ENCODE measurements at places on chromosomes 2 and 18. TPM values are rescaled to one million over a fixed set of nuclear protein-coding genes. Genes with fewer than 3 reads are reported as not detected.

C2orf92 gene
- total RNA-seq, result 20.4 TPM

GLB1L gene
- total RNA-seq, result 0.86 TPM

ALPP gene
- not detected for total RNA-seq

- H3K27ac ChIP-seq, result no peak overlapping the region
- DNase-seq, result no peak
- no peaks in the 10 kb centered on the region for H3K4me1 ChIP-seq
- peaks cover 31% of the 10 kb centered on the region for H3K36me3 ChIP-seq
Observed at GRCh38 chr2:232261776-232262175, 116.8 kb upstream of the ALPP start.

TGIF1 gene
- total RNA-seq, result 37.3 TPM

DNA sequence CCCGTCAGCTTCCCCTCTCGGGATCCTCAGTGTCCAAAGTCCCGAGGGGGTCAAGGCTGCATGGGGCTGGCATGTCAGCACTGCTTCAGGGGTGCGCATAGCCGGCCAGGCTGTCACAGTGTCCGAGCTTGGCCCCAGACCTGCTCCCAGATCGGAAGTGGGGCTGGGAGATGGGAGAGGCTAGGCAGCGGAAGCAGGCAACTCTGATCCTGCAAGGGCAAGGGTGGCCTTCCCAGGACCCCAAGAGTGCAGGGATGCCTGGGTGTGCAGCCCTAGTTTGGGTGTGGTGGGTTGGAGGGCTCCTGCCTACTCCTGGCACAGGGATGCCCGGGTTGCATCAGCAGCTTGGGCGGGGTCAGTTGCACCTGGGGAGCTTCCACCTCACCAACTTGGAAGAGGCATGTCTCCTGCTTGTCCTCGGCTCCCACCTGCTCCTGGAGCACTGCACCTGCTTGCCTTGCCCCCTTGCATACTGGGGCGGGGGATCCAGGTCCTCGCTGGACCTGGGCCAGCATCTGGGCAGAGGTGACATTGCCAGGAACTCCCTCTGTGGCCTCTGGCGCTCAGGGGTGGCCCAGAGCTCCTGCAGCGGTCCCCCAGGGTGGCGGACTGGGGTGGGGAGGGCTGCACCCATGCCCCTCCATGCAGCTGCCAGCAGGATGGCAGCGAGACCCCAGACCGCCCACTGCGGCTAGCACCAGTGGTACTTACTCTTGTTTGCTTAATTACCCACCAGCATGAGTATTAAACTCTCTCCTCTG is 41.3 kb downstream of the CBLN2 start:
- no peak overlapping the region for H3K27ac ChIP-seq
- H3K27me3 ChIP-seq, result no peaks in the 10 kb centered on the region
- H3K4me1 ChIP-seq, result no peaks in the 10 kb centered on the region
- DNase-seq, result no peak

GRCh38 chr18:10120622-10121021 is 206.8 kb downstream of the VAPA start:
- H3K4me1 ChIP-seq, result no peaks in the 10 kb centered on the region
- H3K27ac ChIP-seq, result no peak overlapping the region
- no peaks in the 10 kb centered on the region for H3K36me3 ChIP-seq
- no peak overlapping the region for H3K4me3 ChIP-seq

- peaks cover 34% of the 10 kb centered on the region for H3K4me1 ChIP-seq
- no peak overlapping the region for H3K27ac ChIP-seq
- DNase-seq, result no peak
- H3K36me3 ChIP-seq, result peaks cover 36% of the 10 kb centered on the region
- no peaks in the 10 kb centered on the region for H3K27me3 ChIP-seq
- no peak overlapping the region for H3K4me3 ChIP-seq
Observed at GRCh38 chr2:239253701-239254436, 147.0 kb downstream of the HDAC4 start.

DNA sequence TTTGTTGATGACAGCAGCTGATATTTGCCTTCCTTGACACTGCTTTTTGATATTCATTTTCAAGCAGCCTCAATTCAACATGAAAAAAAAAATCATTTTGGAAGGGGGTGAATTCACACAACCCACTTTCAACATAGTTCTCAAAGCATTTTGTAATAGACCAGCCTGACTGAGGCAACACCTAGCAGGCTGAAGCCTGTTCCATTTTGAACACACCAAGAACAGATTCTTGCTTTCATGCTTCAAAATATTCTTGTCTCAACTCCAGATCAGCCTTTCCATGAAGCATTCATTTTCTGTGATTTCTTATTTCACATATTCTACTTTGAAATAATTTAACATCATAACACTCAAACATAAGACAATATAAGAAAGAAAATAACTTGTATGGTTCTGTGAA is 812.6 kb upstream of the POU3F3 start:
- H3K27ac ChIP-seq, result no peak overlapping the region
- H3K4me3 ChIP-seq, result no peak overlapping the region
- no peaks in the 10 kb centered on the region for H3K4me1 ChIP-seq
- H3K27me3 ChIP-seq, result no peaks in the 10 kb centered on the region
- DNase-seq, result no peak

DNA sequence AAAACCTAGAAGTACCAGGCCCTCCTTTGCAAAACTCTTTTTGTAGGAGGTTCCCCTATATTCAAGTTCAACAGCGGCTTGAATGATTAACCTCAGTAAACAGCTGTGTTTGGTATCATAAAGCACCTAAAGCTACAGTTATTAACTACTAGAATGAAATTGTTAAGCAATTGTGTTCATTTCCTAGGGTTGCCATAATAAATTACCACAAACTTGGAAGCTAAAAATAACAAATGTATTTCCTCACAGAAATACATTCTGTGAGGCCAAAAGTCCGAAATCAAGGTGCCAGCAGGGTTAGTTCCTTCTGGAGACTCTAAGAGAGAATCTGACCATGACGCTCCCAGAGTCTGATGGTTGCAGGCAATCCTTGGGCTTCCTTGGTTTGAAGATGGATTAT is 202.1 kb upstream of the ACVR2A start:
- no peaks in the 10 kb centered on the region for H3K27me3 ChIP-seq
- H3K4me3 ChIP-seq, result no peak overlapping the region
- no peak overlapping the region for H3K27ac ChIP-seq

GRCh38 chr2:26849056-26849999 is 1.4 kb downstream of the DPYSL5 start:
- DNase-seq, result no peak
- peaks cover 39% of the 10 kb centered on the region for H3K4me1 ChIP-seq
- peaks cover 39% of the 10 kb centered on the region for H3K27me3 ChIP-seq
- no peak overlapping the region for H3K27ac ChIP-seq
- H3K4me3 ChIP-seq, result no peak overlapping the region

- no peak for DNase-seq
- H3K27ac ChIP-seq, result no peak overlapping the region
- peaks cover 26% of the 10 kb centered on the region for H3K27me3 ChIP-seq
- H3K4me3 ChIP-seq, result no peak overlapping the region
- peaks cover 3% of the 10 kb centered on the region for H3K4me1 ChIP-seq
Observed at GRCh38 chr2:102618452-102619413, 620 bp upstream of the SLC9A2 start.

ZFAND2B gene
- total RNA-seq, result 70.8 TPM

DNA sequence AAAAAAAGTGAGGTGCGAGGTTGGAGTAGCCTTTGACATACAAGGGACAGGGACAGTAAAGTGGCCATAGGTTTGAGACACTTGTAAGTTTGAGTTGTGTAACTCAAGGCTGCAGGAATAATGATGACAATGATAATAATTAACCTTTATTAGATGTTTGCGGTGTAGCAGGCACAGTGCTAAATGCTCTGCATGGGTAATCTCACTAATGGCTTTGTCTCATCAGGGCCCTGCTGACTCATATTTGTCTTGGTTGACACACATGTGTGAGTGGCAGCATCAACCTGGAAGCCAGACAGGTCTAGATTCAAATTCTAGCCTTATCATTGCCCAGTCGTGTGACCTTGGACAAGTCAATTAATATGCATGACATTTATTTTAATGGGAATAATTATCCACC is 126.2 kb downstream of the FSHR start:
- H3K27me3 ChIP-seq, result no peaks in the 10 kb centered on the region
- H3K4me1 ChIP-seq, result no peaks in the 10 kb centered on the region
- no peaks in the 10 kb centered on the region for H3K36me3 ChIP-seq
- H3K4me3 ChIP-seq, result no peak overlapping the region
- DNase-seq, result no peak

DNA sequence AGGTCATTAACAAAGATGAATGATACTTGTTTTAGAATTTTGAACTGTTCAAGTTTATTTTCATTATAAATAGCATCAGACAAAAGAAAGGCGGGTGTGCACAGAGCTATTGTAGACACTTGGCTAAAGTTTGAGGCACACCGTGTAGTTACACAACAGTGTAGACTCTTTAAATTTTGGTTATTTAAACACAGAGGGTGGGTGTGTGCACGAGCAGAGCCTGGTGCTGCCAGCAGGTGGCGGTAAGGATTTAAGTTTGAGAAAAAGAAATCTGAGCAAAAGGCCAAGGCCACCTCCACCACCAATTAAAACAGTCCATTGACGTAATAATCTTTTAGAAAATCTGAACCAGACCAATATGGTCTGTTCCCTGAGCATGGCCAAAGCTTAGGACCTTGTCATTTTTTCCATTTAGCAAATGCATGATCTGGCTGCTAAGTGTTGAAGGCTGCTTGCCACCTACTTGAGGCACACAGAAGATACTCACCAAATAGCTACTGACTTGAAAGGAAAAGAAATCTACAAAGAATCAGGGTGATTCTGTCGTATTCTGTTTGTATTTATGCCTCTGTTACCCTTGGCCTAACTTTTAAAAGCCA is 14.3 kb downstream of the COPS7B start:
- H3K36me3 ChIP-seq, result peaks cover 70% of the 10 kb centered on the region
- H3K4me3 ChIP-seq, result no peak overlapping the region
- DNase-seq, result no peak
- H3K27ac ChIP-seq, result no peak overlapping the region

DNA sequence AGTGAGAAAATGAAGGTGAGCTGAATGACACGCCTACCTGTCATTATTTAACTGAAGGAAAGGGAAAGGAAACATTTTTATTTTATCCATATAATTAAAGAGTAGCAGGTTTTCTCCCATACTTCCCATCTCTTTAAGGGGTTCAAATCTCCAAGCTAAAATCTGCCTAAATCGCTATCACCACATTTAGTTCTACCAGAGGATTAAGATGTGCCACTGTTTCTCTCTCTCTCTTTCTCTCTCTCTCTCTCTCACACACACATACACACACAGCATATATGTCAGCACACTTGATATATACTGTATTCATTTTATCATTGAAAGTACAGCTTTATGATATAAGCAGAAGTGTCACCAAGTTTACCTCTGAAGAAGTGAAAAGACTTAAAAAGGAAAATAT is 3.1 kb downstream of the WIPF1 start:
- H3K4me1 ChIP-seq, result peaks cover 72% of the 10 kb centered on the region
- H3K4me3 ChIP-seq, result peak overlapping the region; percentile 98
- peak; percentile 45 for DNase-seq
- peak overlapping the region; percentile 96 for H3K27ac ChIP-seq
- peaks cover 21% of the 10 kb centered on the region for H3K36me3 ChIP-seq

DNA sequence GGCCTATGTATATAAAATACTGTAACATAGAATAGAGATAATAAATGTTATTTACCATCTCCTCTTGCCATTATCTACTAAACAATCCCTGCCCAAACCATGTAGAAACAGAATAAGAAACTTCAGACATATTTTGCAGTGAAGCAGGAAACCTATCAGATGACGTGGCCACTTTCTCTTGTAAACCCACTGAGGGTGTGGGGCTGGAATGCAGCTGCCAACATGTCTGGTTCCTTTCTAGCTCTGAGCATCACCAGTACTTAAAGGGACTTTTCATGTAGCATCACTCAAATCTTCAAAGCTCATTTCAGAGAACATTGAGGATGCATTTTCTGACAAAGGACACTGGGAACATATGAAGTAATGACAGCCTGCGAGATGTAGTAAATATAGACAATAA is 251.8 kb downstream of the LPIN1 start:
- no peaks in the 10 kb centered on the region for H3K4me1 ChIP-seq
- no peak overlapping the region for H3K27ac ChIP-seq
- H3K4me3 ChIP-seq, result no peak overlapping the region
- DNase-seq, result no peak

GRCh38 chr18:36094431-36094830 is 27.1 kb upstream of the RPRD1A start:
- H3K4me1 ChIP-seq, result no peaks in the 10 kb centered on the region
- H3K27me3 ChIP-seq, result no peaks in the 10 kb centered on the region
- H3K4me3 ChIP-seq, result no peak overlapping the region
- no peak for DNase-seq
- no peak overlapping the region for H3K27ac ChIP-seq

- no peaks in the 10 kb centered on the region for H3K36me3 ChIP-seq
- no peak for DNase-seq
- no peak overlapping the region for H3K4me3 ChIP-seq
- no peaks in the 10 kb centered on the region for H3K4me1 ChIP-seq
Observed at GRCh38 chr2:240745456-240745855, 53.8 kb downstream of the AQP12A start.

CSRNP3 gene
- total RNA-seq, result not detected

GRCh38 chr2:113178069-113178746 is 4.4 kb downstream of the PSD4 start:
- H3K27ac ChIP-seq, result no peak overlapping the region
- DNase-seq, result no peak
- H3K4me3 ChIP-seq, result peak overlapping the region; percentile 43

- no peak for DNase-seq
- H3K27me3 ChIP-seq, result no peaks in the 10 kb centered on the region
- no peaks in the 10 kb centered on the region for H3K36me3 ChIP-seq
- H3K27ac ChIP-seq, result no peak overlapping the region
- no peaks in the 10 kb centered on the region for H3K4me1 ChIP-seq
Observed at GRCh38 chr2:58709687-58710354, 468.7 kb upstream of the FANCL start.

- no peaks in the 10 kb centered on the region for H3K4me1 ChIP-seq
- no peaks in the 10 kb centered on the region for H3K27me3 ChIP-seq
- no peaks in the 10 kb centered on the region for H3K36me3 ChIP-seq
- no peak overlapping the region for H3K4me3 ChIP-seq
- DNase-seq, result peak; percentile 55
Observed at GRCh38 chr2:168773719-168774521, 28.5 kb upstream of the NOSTRIN start.

DNA sequence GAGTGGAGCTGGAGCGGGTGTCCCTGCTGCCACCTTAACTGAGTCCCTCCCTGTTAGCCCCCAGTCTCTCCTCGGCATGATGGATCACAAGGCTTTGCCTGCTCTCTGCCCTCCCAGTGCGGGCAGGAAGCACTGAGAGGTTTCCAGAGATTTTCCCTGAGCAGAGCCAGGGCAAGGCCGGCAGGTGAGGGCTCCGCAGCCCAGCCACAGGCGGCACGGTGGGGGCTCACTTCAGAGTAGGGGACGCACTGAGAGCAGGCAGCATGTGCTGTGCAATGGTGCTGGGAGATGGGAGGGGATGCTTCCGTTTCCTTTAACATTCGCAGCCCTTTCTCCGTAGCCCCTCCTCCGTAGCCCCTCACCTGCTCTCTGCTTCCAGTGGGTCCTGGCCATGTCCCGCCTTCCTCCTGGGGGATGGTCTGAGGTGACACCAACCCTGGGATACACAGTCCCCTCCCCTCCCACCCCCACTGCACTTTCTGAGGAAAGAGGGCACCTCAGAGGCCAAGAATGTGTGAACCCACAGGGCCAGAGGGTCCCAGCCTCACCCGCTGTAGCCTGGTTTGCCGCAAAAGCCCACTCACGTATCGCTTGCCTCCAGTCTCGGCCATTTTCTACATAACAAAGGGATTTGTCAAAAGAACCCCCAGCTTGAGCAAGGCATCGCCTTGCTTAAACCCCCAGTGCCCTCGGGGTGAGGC is 10.7 kb downstream of the KCNF1 start:
- no peaks in the 10 kb centered on the region for H3K4me1 ChIP-seq
- no peaks in the 10 kb centered on the region for H3K36me3 ChIP-seq
- H3K27ac ChIP-seq, result no peak overlapping the region
- DNase-seq, result no peak
- H3K4me3 ChIP-seq, result no peak overlapping the region

TUBB8B gene
- not detected for total RNA-seq

- no peaks in the 10 kb centered on the region for H3K36me3 ChIP-seq
- H3K4me3 ChIP-seq, result no peak overlapping the region
Observed at GRCh38 chr2:236526455-236527158, 43.0 kb upstream of the ACKR3 start.
